CD4-positive, alpha-beta T cell (primary cell): ENCODE measurements at places on chromosomes 12 and 14.

GRCh38 chr12:116492703-116493324 lies 66.4 kb upstream of the MAP1LC3B2 start:
- no peak for DNase-seq

GRCh38 chr14:57714487-57714931 lies 151.4 kb downstream of the SLC35F4 start:
- no peak for DNase-seq

DNA sequence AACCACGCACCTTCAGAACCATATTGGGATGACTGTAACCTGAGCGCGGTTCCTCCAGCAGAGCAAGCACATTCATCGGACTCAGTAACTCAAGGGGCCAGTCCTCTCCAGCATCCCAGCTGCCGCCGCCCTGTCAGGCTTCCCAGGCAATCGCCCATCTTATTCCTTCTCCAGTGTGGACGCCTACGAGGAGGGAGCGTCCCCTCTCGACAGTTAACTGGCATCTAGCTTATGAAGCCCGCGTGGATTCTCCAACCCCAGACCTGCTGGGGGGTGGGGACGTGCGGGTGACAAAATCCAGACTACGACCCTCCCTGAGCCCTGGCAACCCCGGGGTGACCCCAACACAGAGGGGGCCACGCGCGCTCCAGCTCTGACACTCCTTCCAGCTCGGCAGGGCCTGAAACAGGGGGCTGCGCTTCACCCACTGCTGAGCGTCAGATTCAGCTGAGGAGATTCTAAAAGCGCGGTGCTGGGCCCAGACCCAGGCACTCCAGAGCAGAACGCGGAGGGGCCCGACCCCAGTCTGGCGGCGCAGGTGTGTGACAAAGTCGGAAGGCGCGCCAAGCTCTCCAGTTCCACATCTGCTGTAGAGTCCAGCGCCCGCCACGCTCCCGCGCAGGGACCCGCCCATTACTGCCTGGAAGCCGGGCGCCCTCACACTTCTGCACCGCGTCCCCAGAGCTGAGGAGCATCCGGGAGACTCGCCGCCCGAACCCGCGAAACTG lies 43.9 kb upstream of the ESR2 start:
- peak; percentile 34 for DNase-seq

GRCh38 chr12:57777911-57778310 lies 4.7 kb upstream of the TSFM start:
- DNase-seq, result no peak

GRCh38 chr12:50507930-50508329 lies 3.1 kb downstream of the DIP2B start:
- peak; percentile 60 for DNase-seq

DNA sequence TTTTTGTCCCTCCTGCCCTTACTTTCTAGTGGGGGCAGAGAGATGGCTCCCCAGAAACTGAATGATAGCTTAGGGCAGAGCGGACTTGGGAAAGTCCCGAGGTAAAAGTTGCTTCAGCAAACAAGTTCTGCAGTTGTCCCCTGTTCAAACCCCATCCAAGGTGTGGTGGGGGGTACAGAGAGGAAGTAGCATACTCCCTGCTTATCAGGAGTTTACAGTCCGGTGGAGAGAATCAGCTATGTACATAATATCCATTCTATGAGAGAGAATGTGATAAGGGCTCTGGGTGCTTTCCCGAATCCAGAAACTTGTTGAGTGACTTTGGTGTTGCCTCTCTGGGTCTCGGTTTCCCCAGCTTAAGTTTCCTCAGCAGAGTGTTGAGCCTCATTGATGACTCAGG lies 40.4 kb upstream of the VRK1 start:
- no peak for DNase-seq

DNA sequence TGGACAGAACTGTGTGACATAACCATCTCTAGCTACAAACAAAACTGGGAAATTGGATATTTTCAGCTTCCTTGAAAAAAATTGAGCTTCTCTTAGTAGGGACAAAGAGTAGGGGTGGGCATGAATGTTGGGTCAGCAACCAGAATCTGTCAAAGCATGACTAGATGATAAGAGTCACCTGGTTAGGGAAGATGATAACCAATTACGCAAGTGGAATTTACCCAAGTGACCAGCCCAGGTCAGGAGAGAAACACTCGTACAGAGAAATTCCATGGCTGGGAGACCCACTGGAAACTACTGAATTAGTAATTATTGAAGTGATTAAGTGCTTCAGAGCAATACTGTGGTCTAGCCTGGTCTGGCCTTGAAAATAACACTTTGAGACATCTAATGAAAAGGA lies 36.3 kb upstream of the C12orf75 start:
- no peak for DNase-seq

DNA sequence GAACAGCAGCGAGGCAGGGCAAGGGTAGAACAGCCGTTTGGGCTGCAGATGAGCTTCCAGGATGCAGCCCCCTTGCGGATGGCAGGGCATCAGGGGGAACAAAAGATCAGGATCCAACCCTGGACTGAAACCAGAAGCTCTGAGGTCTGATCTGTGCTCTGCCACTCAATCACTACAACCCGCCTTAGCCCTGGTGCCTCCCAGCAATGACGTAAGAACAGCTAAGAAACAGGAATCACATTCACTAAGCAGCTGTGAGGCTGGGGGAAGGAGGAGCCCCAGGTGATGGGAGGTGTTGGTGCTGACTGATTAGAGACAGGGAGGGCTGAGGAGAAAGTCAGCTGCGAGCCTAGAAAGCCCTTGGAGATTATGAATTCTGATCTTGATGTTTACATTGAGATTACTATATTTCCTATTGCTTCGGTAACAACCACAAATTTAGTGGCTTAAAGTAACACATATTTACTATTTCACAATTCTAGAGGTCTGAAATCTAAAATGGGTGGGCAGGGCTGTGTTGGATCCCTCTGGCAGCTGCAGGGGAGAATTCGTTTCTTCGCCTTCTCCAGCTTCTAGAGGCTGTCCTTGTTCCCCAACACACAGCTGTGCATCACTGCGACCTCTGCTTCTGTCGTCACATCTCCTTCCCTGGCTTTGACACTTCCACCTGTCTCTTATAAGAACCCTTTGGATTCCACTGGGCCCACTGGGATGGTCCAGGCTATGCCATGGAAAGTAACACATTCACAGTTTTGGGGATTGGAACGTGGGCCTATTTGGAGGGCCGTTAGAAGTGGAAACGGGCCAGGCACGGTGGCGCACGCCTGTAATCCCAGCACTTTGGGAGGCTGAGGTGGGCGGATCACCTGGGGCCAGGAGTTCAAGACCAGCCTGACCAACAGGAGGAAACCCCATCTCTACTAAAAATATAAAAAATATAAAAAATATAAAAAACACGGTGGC lies 6.1 kb upstream of the CD9 start:
- no peak for DNase-seq

GRCh38 chr14:56918849-56919574 lies 108.7 kb upstream of the OTX2 start:
- no peak for DNase-seq

GRCh38 chr14:90630171-90630806 lies 185.9 kb downstream of the TTC7B start:
- no peak for DNase-seq

DNA sequence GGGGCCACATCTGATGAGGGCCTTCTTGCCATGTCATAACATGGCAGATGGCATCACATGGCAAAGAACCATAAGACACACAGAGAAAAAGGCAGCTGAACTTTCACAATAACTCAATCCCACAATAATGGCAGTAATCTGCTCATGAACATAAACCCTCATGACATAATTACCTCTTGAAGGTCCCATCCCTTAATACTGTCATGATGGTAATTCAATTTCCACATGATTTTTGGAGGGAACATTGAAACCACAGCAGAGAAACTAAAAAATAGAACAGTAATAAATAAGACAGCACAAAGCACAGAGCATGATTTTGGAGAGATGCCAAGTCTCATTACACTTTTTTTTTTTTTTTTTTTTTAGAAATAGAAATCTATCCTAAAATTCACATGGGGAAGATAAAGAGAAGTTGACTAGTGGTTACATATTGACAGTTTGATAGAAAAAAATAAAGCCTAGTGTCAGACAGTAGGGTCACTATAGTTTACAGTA lies 61.8 kb upstream of the ATF7IP start:
- DNase-seq, result no peak

- no peak for DNase-seq
Observed at GRCh38 chr12:7114851-7115250, 5.8 kb upstream of the C1RL start.

- DNase-seq, result no peak
Observed at GRCh38 chr12:54160089-54160488, 28.7 kb downstream of the SMUG1 start.

GRCh38 chr14:92658684-92659083 lies 89.7 kb downstream of the LGMN start:
- no peak for DNase-seq

- no peak for DNase-seq
Observed at GRCh38 chr12:113298861-113299545, 35.9 kb downstream of the SLC8B1 start.

DNA sequence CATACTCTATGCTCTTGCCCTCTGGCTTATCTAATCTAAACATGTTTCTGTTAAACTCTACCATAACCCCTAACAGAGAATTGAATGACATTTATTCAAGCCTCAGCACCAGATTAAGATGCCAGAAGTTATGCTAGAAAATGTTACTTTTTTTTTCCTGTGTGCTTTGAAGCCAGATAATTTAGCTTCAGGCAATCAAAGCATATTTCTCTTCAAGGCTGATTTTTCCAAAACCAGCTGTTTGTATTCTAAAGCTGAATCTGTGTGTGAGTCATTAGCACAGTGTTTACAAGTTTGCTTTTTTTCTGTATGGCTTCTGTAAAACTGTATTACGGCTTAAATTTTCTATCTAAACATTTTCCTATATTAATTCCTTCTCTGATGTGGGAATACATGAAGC lies 326.1 kb downstream of the FSCB start:
- no peak for DNase-seq

GRCh38 chr12:96513166-96513565 lies 23.8 kb downstream of the CFAP54 start:
- no peak for DNase-seq

DNA sequence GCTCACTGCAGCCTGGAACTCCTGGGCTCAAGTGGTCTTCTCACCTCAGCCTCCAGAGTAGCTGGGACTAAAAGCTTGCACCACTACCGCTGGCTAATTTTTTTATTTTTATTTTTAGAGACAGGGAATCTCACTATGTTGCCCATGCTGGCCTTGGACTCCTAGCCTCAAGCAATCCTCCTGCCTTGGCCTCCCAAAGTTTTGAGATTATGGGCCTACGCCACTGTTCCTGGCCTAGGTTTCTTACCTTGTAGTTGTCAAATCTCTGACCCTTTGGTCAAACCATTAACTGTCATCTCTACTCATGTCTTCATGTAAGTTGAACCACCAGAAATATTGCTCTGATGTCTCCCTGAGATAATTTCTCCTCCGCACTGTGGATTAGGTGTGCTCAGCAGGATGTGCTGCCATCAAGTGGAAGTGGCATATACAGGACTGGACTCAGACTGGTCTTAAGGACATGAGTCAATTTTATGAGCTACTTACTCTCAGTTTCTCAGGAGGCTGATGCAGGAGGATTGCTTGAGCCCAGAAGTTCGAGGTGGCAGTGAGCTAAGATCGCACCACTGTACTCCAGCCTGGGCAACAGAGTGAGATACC lies 28.5 kb downstream of the ACTR6 start:
- no peak for DNase-seq

DNA sequence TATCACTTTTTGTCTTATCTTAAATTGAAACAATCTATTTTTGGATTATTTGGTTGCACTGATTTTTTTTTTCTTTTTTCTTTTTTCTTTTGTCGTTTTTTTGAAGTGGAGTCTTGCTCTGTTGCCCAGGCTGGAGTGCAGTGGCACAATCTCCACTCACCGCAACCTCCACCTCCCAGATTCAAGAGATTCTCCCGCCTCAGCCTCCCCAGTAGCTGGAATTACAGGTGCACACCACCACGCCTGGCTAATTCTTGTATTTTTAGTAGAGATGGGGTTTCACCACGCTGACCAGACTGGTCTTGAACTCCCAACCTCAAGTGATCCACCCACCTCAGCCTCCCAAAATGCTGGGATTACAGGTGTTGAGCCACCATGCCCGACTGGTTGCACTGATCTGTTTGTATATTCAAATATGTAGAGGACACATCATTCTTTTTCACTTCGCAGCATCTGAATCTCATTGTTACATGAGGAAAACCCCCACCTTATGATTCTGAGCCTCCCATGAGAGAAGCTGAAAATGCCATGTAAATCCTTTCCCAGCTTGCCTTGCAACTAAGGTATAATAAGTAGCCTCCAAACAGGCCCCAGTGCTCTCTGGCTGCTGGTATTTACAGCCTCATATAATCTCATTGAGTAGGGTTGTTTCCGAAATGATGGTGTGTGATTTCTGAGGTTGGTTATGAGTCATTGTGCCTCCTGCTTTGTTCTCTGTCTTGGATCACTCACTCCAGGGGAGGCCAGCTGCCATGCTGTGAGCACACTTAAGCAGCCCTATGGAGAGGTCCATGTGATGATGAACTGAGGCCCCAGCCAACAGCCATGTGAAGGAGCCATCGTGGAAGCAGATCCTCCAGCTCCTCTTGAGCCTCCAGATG lies 5.2 kb upstream of the HSP90B1 start:
- peak; percentile 50 for DNase-seq
